HFF-Myc (cell line): ENCODE measurements at places on chromosomes 1 and 21.

- DNase-seq, result no peak
Observed at GRCh38 chr1:33257207-33257771, 997 bp downstream of the ZNF362 start.

DNA sequence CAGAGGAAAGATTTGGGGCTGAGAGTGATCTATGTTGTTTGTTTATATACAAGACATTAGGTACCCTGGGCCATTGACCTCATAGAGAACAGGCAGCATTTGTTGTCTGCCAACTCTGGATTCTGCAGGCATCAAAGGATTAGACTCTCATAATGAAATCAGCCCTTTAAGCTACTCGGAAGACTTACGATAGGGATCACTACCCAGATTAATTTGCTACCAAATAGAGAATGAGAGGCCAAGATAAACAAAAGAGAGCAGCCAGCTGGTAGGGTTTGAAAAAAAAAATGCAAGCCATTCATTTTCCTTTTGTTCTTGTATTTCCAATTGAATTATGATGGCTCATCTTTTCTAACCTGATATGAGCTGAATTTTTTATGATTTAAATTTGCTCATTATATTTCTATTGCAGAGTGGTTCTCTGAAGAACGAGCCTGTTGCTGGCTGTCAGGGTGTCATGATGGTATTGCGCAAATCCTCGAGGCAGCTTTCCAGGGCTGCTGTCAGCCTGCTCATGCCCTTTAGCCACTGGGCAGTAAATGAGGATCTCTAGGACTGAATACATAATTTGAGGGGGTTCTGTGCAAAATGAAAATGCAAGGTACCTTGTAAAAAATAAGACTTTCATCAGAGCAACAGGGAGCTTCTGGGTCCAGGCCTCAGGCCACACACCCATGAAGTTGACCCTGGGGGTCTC, 116.4 kb upstream of the KCNJ15 start:
- DNase-seq, result no peak

GRCh38 chr1:196933531-196934189, 9.9 kb upstream of the CFHR2 start:
- no peak for DNase-seq

- DNase-seq, result no peak
Observed at GRCh38 chr21:46124926-46125845, 27.3 kb downstream of the COL6A2 start.

DNA sequence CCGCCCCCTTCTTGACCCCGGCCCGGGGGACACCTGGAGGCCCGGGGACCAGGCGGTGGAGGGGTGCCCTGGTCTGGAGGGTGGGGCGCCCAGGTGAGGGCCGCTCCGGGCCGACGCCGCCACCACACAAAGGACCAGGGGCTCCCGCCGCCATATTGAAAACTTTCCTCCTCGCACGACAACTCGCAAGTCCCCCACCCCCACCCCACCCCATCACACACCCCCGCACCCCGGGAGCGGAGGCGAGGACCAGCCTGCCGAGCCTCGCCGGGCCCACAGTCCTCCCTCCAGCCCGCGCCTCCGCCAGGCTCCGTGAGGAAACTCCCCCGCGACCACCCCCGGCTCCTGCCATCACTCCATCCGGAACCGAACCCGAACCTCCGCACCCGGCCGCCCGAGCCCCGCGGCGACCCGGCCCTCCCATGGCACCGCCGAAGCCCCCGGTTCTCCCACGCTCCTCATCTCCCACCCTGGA, 733 bp downstream of the KDM5B start:
- DNase-seq, result no peak

DNA sequence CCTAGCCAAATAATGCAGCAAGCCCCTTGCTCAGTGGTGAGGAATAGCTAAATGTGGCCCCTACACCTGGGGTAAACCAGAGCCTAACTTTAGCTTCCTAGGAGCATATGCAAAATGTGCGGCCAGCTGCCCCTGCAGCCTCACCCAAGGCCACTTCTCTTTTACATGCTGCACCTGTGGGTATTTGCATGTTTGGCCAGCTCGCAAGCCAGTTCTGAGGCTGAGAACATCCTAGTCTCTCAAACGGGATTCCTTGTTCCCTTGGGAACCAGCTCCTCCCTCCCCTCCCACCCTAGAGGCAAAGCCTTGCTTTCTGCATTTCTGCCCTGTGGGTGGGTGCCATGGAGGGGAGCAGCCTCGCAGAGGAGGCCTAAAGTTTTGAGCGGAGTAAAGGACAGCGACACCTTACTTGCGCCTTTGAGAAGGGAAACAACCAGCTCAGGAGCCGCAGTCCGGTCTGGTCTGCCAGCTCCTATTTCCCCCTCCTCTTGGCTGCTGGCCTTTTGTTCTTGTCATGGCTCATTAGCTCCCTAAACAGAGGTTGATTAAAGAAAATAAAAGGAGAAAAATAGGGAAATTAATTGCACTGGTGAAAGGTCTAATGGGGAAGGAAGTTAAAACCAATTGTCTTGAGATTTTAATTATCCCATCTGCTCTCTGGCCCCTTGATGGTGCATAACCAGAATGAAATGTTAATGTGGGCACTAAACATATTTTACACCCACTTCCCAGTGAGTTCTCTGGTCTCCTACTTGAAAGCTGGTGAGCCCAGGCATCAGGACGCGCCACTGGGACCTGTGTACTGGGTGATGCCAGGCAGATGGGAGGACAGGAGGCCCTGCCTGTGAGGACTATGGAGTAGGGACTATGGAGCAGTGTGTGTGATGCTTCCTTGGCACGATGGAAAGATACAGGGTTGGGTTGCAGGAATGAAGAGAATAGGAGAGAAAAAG, 68.7 kb downstream of the TEX35 start:
- DNase-seq, result no peak

DNA sequence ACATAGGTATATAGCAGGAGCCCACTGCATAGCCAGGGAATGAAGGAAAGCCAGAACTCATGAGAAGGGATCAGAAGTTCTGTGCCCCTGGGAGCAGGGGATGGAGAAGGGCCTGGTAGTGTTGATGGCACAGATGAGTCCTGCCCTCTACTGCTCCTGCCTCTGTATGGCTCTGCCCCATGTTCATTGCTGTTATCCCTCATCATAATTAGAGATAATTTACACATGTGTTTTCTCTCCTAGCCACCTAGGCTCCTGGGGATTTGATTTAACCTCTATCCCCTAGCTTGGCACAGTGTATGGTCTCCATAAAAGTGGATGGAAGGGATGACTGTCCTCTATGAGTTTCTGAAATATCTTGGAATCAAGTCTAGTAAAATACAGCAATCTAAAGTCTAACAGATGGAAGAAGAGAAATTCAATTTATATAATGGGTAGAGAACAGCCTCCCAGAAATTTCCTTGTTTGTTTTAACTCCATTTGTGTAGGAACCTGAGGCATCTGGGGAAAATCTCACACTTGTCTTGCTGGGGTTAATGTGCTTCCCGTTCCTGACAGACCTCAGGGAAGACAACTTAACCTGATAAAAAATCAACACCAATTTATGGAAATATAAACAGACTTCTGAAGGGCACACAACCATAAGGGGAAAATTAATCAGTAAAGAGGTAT, 393.8 kb downstream of the HHAT start:
- no peak for DNase-seq

DNA sequence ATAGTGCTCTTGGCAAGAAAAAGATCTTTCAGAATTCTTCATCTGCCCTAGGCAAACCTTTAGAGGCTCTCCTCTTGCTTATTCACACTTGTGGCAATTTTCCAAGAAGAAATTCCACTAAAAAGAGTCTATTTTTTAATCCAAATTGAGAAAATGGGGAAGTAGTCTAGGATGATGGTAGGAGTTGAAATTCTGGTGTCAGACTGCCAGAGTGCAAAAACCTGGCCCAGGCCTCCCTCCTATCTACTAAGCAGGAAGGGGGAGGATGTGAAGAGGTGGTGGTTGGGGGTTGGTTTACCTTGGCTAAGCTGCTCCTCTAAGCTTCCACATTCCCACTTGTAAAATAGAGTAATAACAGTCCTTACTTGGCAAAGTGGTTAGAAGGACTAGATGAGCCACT, 120.6 kb upstream of the KCNJ15 start:
- no peak for DNase-seq

GRCh38 chr1:108686614-108687313, 5.3 kb upstream of the PRPF38B start:
- DNase-seq, result peak; percentile 36

GRCh38 chr1:55304229-55304740, 89.1 kb upstream of the USP24 start:
- no peak for DNase-seq

DNA sequence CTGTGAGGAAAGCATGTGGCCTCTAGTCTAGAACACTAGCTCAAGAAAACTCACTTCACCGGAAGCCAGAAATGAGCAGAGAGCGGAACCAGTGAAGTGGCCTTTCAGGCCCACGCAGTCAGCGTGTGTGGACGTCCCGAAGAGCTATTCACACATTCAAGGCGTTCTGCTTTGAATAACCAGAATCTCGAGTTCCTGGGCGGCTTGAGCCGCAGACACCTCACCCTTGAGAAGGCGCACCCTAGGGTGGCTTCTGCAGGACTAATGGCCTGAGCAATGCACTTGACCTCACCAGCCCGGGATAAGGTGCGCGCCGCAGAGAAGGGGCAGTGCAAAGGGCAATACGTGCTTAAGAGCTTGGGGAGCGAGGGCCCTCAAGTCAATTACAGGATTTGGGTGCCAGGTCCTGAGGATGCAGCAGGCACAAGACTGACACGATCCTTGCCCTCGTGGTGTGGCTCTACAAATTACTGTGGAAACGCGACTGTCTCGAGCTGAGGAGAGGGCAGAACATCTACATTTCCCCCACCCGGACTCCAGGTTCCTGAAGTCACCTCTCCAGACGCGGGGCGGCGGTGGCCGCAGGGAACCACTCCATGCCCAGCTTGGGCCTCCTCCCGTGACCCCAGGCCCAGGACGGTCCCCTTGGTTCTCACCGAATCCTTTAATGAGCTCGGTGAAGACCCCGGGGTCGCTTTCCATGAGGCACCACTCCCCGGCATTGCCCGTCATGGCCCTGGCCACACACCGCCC, 455 bp downstream of the UCHL5 start:
- no peak for DNase-seq

- DNase-seq, result peak; percentile 92
Observed at GRCh38 chr1:85278853-85279314, 2.5 kb upstream of the BCL10 start.

- DNase-seq, result no peak
Observed at GRCh38 chr21:42465008-42465802, 30.8 kb downstream of the RSPH1 start.
